Activated CD8-positive, alpha-beta memory T cell treated with anti-CD3 and anti-CD28 coated beads for 1 hour (primary cell): ENCODE measurements at places on chromosomes 13 and 19.

DNA sequence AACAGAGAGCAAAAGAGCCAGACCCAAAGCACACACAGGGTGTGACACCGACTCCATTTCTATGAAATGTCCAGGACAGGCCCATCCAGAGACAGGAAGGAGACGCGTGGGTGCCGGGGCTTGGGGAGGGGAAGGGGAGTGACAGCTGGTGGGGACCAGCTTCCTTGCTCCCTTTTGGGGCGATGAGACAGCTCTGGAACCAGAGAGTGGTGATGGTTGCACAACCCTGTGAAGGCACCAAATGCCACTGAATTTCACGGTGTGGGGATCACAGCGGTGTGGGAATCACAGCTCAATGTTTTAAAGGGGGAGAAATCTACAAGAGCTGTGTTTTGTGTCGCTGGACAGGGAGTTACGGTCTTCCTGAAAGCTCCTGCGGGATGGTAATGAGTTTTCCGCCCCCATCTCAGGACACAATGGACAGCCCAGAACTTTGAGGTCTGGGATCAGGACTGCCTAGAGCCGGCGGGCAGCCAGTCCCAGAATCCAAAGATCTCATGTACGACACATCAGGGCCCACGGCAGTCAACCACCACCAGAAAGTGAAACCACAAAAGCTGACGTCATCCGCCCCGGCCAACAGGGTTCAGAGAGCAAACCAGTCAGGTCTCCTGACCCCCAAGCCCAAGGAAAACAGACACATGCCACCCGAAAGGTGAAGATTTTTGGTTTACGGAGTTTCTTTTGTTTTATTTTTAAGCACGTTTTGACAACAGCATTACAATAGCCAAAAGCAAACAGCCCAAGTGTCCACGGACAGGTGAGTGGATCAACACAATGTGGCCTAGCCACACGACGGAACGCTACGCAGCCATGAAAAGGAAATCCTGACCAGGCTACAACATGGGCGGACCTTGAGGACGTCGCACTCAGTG lies 7.3 kb downstream of the SGTA start:
- peak; percentile 49 for DNase-seq

DNA sequence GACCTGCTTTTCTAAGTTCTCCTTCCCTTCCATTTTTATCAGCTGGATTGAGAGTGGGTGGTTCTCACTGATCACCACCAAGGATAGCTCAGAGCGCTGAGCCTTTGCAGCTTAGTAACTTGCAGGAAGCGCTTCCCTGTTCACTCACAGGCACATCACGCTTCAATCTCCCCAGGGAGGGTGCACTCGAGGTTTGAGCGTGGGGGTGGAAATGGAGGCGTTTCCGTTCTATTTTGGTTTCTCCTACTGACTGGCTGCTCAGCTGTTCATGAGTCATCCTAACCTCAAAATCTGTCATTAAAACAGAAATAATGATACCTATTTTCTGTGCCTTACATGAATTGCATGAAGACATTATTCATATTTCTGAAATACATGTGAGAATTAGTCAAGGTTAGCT lies 292.1 kb downstream of the SPRY2 start:
- DNase-seq = peak; percentile 11

DNA sequence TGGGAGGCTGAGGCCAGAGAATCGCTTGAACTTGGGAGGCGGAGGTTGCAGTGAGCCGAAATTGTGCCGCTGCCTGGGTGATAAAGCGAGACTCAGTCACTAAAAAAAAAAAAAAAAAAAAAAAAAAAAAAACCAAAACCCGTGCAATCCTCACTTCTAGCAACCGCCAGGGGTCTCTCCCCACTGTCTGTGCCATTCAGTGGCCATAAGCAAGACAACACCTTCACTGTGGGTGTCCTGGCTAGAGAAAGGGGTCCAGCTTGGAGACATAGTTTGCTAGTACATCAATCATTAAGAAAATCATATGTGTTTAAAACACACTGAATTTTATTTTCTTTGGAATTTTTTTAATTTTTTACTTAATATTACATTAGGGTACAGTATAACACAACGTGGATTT lies 68.2 kb downstream of the RASL11A start:
- DNase-seq = no peak

- no peak for DNase-seq
These were observed 1466.4 kb downstream of the EFNB2 start for GRCh38 chr13:105069106-105069505.

- no peak for DNase-seq
These were observed 1051.5 kb downstream of the DIAPH3 start for GRCh38 chr13:59112221-59112718.

- no peak for DNase-seq
These were observed 22.9 kb upstream of the CFAP97D2 start for GRCh38 chr13:114155926-114156883.

GRCh38 chr19:57512845-57513244 lies 13.1 kb downstream of the ZNF773 start:
- no peak for DNase-seq

DNA sequence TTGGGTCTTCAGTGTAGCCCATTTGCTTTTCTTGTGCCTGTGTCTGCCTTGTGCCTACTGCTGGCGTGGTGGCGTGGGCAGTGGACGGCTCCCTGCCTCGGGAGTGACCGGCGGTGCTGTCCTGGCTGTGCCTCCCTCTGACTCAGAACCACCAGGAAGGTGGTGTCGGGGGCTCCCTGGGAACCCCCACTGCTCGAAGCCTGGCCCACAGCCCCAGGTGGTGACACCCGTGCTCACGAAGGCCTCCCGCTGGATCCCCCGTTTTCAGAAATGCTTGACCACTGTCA lies 5.1 kb upstream of the AMH start:
- DNase-seq = no peak

DNA sequence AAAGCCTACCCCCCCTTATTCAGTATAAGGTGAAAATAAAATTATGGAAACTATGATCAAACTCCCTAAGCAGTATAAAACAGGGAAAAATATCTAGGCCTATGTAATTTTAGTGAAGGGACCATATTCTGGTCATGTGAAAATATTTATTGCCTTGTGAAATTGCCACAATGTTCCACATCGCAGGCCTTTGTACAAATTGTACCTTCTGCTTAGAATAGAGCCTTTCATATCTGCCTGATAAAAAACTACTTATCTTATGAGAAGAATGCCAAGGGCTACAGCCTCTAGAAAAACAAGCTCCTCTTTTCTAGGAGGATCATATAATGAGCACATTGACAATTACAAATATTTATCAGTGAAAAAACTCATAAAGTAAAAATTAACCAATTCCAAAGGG lies 1280.0 kb downstream of the EFNB2 start:
- DNase-seq = no peak

DNA sequence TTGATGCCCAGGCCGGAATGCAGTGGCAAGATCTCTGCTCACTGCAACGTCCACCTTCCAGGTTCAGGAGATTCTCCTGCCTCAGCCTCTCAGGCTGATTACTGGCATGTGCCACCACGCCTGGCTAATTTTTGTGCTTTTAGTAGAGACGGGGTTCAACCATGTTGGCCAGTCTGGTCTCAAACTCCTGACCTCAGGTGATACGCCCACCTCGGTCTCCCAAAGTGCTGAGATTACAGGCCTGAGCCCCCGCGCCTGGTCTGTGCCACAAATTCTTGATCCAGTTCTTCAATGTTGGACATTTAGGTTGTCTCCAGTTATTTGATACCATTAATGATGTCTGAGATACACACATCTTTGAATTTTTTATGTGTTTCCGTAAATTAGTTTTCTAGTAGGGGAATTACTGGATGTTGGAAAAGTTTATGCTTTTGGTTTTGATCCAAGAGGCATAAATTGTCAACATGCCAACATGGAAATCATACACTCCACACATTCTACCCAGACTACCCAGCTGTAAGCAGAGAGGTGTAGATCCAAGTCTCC lies 525 bp upstream of the COG3 start:
- DNase-seq = no peak

DNA sequence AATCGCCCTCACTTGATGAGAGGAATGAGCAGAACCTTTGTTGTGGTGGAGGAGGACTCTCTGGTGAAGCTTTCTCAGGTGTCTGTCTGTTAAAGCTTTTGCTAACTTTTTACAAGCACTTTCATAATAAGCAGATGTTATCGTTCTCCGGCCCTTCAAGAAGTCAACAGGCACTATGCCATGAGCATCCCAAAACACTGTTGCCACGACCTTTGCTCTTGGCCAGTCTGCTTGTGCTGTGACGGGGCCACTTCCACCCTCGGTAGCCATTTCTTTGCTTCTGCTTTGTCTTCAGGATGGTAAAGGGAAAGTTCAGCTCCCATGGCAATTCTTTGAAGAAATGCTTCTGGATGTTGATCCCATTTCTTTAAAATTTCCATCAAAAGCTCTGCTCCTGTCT lies 93.5 kb upstream of the ANKRD10 start:
- no peak for DNase-seq

DNA sequence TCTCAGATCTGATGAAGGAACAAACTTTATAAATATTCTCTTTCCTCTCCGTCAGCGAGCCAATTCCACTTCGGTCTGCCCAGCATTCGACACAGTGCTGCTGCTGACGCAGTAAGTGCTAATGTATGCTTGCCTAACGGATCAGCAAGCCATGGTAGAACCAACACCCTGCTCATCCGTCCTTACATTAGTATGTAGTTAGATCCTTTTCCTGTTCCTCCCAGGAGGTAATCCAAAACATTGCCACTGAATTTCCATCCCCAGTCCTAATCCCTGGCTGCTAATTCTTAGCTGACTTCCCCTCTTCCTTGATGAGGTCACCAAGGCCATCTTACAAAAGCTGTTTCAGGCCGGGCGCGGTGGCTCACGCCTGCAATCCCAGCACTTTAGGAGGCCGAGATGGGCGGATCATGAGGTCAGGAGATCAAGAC lies 88.0 kb downstream of the STARD13 start:
- no peak for DNase-seq

DNA sequence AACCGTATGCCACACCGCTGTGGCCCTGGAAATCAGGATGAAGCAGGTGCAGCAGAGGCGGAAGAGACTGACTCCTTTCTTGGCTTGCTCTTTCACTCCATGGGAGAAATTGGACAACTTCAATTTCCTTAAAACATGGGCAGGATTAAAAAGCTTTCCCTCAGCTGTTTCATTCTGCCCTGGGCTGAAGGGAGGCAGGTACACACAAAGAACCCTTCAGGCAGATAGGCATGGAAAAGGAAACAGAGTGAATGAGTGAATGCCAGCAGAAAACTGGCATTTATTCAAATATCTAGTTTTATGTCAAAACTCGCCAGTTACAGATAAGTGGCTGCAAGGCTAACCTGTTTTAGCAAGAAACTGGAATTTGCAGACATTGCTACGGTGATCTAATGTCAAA lies 71.0 kb upstream of the SLC15A1 start:
- DNase-seq = no peak

DNA sequence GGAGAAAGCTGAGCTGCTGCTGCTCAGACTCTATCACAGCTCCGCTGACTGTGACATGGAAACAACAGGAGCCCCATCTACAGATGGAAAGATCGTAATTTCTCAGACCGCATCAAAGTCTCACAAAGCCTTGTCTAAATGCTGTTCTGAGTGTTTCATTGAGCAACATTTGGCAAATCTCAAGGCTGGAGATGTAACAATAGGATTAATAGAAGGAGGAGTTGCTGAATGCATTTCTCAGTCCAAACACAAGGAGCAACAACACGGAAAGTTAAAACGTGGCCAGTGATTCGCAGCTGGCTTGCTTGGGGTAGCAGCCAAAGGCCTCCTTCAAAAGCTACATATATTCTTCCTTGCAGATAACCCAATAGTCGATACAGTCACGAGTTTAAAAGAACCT lies 55.7 kb downstream of the MRPL57 start:
- no peak for DNase-seq

DNA sequence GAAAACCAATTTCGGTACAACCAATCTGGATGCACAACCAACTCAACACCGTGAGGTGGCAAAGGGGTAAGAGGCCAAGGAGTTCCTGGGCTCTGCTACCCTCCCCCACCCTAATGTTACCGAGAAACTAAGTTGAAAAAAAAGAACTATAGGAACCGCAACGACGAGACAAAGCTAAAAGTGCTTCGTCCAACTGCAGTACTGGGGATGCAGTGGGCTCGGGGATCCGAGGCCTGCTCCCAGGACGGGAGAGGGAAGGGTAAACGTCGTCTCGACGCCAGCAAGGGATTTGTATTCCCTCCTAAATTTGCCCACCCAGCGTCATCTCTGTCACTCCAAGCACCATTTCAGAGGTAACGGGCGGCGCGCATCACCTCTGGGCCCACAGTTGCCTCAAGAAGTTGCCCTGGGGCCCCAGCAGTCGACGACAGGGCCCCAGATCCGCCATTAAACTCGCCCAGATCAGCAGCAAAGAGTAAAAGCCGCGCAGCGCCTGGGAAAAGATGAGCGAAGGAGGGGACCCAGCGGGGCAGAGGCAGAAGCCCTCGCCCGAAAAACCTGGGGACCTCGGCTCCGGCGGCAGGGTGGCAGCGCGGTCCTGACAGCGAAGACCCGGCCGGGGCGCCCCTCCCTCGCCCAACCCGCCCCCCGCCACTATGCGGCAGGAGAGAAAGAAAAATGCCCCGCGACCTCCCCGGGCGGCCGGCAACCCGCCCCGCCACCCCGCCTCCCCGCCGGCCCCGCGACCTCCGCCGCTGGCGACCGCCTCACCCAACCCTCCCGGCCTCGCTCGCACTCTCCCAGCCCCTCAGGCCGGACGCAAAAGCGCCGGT lies 752 bp downstream of the ZMYM5 start:
- peak; percentile 24 for DNase-seq

GRCh38 chr13:77305266-77305665 lies 21.6 kb downstream of the MYCBP2 start:
- DNase-seq = no peak
